Regular cardiac myocyte (primary cell): ENCODE measurements at places on chromosomes 4 and X. TPM values are rescaled to one million over a fixed set of nuclear protein-coding genes. Genes with fewer than 3 reads are reported as not detected.

The TMSB15B gene
- total RNA-seq: 2.5 and 2.8 TPM in 2 replicates

The PLP1 gene
- under 0.01 and 0.28 TPM in 2 replicates for total RNA-seq

The ASMT gene
- total RNA-seq: not detected in 2 replicates

The SLC25A14 gene
- 12.4 and 13.8 TPM in 2 replicates for total RNA-seq

The PSAPL1 gene
- not detected in 2 replicates for total RNA-seq

The TLR3 gene
- 3.6 and 7.0 TPM in 2 replicates for total RNA-seq

The CBR4 gene
- total RNA-seq: 11.7 and 12.4 TPM in 2 replicates
